ENCODE measurements at places on chromosomes 3 and 15. TPM values are rescaled to one million over a fixed set of nuclear protein-coding genes. Genes with fewer than 3 reads are reported as not detected.

The ACKR4 gene
- total RNA-seq: not detected

The BCHE gene
- not detected for total RNA-seq

The IL20RB gene
- total RNA-seq: 1.8 TPM

The DOCK3 gene
- 0.36 TPM for total RNA-seq

The IQCH gene
- 4.7 TPM for total RNA-seq

The PIK3R4 gene
- total RNA-seq: 35.5 TPM

The GUCA1C gene
- not detected for total RNA-seq

The POLQ gene
- total RNA-seq: 1.5 TPM

The FETUB gene
- total RNA-seq: not detected

The LRRK1 gene
- total RNA-seq: 15.2 TPM

The ERC2 gene
- 0.36 TPM for total RNA-seq

The C3orf49 gene
- total RNA-seq: not detected

The RETNLB gene
- not detected for total RNA-seq

The EXD1 gene
- total RNA-seq: not detected

The IGF2BP2 gene
- 80.4 TPM for total RNA-seq

The MAPK6 gene
- 86.9 TPM for total RNA-seq

The MESP2 gene
- 0.72 TPM for total RNA-seq

Measured in osteoblast (primary cell).